Mesendoderm (in vitro differentiated cells): ENCODE measurements at places on chromosomes 5 and 9.
A peak's percentile ranks its signal among the peaks of the same experiment; 100 is the strongest.

DNA sequence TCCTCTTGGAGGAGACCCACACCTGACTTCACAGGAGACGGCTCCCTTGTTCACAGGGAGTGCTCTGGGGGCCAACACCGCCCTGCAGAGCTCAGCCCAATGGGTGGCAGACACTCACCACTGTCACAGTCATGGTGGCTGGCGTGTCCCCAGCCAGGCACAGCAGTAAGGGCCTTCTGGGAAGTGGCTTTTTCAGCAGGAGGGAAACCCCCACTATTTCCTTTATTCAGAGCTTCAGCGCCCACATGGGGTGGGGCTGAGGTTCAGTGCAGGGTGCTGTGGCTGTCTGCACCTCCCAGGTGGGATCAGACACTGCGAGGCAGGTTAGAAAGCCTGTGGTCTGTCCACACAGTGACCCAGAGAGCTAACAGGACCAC, 3.6 kb upstream of the SNAPC4 start:
- no peak for DNase-seq

DNA sequence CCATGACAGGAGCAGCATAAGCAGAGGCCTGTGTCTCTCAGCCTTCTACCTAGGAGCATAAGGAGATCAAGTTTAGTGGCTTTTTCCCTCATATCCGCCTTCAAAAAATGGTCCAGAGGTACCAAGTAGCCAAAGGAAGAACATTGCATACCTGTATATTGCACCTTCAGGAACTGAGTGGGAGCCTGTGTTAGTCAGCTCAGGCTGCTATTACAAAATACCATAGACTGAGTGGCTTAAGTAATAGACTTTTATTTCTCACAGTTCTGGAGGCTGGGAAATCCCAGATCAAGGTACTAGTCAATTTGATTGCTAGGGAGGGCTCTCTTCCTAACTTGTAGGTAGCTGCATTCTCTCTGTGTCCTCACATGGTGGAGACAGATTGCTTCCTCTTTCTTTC, 597.4 kb upstream of the PTGER4 start:
- DNase-seq: no peak

DNA sequence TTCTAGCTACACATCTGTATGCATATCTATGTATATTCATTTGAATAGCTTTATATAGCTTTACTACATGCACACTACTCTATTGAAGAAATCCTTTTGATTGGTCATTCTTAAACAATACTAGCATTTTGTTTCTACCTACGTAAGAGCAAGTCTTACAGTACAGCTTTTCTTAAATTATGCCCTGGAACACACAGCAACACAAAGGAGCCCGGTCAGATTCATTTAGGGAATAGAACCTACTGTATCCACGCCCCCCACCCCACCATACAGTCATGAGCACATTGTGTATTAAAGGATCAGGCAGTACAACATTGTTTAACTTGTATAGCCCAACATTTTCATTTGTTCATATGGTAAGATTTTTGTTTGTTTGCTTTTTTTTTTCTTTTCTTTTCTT, 162.8 kb downstream of the GIN1 start:
- DNase-seq: no peak

DNA sequence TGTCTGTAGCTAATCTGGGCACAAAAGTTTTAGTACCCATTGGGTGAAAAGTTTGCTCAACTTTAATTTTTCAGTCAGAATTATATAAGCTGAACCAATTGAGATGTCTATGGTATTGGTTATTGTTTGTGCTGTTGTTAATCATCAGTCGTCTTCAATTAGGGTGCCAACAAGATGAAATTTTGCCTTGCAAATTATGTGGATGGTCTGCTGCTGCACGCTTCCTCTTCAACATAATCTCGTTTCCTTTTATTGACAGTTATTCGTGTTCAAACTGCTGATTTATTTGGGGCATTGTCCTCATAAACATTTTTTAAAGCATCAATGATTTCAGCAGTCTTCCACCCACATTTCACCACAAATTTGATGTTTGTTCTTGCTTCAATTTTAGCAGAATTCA, 194.0 kb downstream of the HTR1A start:
- DNase-seq: no peak

DNA sequence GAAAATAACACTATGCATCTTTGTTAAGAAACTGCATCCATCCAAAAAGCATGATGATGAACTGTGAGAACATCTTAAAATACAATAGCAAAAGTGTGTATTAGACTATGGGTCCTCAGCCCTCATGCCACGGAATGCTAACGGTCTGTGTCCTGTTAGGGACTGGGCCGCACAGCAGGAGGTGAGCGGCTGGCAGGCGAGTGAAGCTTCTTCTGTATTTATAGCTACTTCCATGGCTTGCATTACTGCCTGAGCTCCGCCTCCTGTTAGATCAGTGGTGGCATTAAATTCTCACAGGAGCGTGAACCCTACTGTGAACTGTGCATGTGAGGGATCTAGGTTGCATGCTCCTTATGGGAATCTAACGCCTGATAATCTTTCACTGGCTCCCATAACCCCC, 129.8 kb downstream of the NXNL2 start:
- DNase-seq: peak; percentile 31

DNA sequence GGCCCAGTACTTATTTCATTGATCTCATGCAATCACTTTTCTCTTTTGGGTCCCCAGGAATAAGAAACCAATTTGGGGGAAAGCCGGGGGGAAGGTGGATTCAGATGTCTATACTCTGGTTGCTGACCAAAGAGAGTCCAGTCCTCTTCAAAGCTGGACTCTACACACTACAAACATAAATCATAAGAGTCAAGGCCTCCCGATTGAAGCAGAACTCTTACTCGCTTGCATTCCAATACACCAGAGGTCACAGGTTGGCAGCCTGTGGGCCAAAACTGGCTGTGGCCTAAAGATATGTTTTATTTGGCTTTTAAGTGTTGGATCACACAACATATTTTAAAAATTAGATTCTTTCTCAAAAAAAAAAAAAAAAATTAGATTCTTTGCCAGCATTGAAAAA, 311.4 kb upstream of the MSX2 start:
- no peak for DNase-seq

DNA sequence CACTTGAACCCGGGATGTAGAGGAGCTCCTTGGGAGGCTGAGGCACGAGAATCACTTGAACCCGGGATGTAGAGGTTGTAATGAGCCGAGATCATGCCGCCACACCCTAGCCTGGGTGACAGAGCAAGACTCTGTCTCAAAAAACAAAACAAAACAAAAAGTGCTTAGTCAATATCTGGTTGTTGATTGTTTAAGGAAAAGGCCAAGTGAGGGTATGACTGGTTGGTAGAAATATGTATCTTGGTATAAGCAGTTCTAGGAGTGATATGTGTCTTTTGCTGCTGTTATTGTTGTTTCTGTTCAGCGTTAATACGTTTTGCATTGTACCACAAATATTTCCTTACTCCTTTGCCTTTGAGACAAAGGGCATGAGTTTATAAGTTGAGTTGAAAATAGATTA, 210.7 kb upstream of the DMRT1 start:
- no peak for DNase-seq

- DNase-seq: no peak
These were observed 17.5 kb downstream of the CYFIP2 start for GRCh38 chr5:157283434-157283833.

DNA sequence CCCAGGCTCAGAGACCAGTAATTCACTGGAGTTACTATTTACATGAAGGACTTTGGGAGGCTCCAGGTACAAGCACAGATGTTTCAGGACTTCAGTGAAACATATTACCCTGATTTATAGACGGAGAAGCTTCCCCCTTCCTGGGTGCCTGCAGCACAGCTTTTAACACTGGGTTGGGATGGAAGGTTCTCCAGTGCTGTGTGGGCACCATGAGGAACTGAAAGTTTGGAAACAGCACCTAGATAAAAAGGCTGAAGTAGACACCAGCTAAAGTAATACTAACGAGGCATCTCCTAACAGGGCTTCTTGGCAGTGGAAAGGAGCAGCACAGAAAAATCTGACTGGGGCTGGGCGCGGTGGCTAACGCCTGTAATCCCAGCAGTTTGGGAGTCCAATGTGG, 70.7 kb downstream of the GCNT1 start:
- no peak for DNase-seq

DNA sequence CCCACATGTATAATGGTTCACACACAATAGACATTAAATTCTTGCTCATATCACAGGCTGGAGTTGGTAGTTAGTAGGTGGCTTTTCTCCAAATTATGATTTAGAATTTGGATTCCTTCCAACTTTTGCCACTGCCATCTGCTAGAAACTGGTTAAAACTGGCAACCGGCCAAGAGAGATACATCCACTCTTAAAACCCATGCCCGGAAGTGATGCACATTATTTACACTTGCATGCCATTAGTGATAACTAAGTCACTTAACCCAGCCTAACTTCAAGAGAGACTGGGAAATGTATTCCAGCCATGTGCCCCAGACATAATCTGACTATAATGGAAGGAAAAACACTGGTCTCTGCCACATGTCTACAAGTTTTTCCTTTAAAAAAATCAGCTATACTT, 395.7 kb upstream of the SEMA6A start:
- peak; percentile 75 for DNase-seq

DNA sequence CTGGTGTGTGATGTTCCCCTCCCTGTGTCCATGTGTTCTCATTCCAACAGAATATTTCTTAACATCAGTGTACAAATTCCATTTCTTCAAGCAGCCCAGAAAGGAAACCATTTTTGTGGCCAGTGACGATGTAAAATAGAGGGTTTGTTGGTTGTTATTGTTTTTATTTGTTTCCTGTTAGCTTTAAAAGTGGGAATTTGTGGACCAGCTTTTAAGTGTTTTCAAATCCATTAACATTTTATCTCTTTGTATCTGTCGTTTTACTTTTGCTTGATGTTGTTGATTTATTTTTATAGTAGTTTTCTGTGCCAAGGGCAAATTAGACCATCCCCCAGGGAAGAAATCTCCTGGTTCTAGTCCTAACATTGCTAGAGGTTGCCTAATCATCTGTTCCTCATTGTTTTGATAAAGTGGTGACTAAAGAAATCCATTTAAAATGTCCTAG, 100.0 kb downstream of the GDNF start:
- no peak for DNase-seq

DNA sequence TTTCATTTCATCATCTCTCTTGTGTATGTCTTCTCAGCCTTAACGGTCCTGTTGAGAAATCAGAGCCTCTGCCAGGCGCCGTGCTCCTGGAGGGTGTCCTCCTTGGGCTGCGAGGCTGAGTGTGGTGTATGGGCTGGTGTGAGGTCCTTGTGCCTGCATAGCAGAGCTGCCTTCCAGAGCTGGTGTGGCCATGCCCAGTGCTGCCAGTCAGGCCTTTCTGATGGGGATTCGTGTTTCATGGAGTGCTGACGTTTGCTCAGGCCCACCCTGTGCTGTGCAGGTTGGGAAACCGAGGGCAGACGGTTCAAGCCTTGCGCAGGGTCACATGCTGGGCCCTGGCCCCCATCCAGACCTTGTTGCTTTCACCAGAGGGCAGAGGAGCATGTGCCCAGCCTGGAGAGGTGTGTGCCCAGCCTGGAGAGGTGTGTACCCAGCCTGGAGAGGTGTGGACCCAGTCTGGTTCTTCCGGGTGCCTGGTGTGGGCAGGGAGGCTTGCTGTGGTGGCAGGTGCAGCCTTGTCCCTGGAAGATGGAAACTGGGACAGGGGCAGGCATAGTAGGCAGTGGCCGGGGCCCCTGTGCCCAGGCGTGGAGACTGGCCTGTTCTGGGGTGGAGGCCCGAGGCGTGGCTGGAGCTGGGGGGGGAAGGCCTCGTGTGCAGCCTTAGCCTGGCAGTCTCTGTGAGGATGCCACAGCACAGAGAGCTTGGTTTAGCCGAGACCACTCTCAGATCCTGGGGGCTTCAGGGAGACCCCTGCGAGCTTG, 84.0 kb downstream of the RXRA start:
- DNase-seq: no peak

- DNase-seq: no peak
These were observed 41.5 kb upstream of the STXBP1 start for GRCh38 chr9:127570533-127571111.
